ENCODE measurements at places on chromosomes 5 and 9.

GRCh38 chr9:77391834-77392233 is 214.5 kb downstream of the VPS13A start:
- DNase-seq: no peak

- no peak for DNase-seq
Measured at GRCh38 chr5:151456321-151456940, 9.0 kb downstream of the SLC36A1 start.

GRCh38 chr5:111691914-111692313 is 65.1 kb downstream of the NREP start:
- no peak for DNase-seq

- DNase-seq: no peak
Measured at GRCh38 chr9:99172124-99173091, 49.3 kb downstream of the ALG2 start.

DNA sequence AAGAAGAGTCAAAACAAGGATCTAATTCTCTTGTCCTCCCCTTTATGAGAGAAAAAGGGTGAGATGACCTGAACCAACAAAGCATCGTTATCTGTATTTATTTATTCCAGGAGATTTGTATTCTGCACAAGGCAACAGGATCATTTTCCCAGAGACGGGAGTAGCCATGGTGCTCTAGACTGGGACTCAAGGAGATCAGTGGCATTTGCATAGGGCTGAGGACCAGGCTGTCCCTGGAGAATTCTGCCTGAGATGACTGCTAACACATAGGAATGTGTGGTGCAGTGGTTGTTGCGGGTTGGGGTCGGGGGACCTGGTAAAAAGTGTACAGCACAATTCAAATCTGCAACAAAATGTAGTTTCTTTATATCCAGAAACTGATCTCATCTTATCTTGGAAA is 22.3 kb upstream of the ZNF474 start:
- no peak for DNase-seq

DNA sequence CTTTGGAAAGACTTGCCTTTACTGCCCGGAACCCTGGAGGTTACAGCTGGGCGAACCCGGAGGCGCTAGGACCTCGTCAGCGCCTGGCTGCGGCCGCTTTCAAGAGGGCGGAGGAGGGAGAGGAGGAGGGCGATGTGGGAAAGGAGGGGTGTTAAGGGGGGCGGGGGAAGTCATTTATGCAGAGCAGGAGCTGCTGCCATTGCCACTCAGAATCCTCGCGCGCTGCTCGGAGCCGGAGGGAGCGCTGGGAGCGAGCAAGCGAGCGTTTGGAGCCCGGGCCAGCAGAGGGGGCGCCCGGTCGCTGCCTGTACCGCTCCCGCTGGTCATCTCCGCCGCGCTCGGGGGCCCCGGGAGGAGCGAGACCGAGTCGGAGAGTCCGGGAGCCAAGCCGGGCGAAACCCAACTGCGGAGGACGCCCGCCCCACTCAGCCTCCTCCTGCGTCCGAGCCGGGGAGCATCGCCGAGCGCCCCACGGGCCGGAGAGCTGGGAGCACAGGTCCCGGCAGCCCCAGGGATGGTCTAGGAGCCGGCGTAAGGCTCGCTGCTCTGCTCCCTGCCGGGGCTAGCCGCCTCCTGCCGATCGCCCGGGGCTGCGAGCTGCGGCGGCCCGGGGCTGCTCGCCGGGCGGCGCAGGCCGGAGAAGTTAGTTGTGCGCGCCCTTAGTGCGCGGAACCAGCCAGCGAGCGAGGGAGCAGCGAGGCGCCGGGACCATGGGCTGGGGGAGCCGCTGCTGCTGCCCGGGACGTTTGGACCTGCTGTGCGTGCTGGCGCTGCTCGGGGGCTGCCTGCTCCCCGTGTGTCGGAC is at the start of gene PCSK5:
TSS of gene PCSK5 (plus strand) at position 202 of the 805 bp plus-strand sequence. CDS start at position 711, 509 bp downstream.
- peak; percentile 75 for DNase-seq

DNA sequence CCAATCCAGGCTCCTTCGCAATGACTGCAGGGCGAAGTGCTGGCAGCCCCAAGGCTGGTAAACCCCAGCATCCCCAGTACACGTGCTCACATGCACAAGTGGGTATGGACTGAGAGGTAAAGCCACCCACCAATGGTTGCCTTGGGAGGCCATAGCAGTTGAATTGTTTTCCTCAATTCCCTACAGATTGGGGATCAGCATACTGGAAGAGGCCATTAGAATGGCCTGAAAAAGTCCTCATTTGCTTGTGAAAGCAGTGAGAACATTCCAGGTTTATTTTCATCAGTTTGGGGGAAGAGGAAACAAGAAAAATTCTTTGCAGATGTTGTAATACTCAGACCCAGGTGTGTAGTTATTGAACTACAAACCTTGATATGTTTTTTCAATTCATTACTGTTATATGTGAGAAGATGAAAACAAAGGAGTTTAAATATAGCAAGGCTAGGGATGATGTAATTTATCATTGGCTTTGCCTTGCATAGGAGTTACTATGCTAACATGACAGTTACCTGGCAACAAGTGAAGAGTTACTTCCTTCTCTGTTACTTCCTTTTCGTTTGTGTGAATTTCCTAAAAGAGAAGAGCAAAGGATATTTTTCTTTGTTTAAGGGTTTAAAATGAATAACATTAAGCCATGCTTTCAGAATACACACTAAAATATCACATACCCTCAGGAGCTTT is 36.4 kb downstream of the MTMR12 start:
- DNase-seq: no peak

DNA sequence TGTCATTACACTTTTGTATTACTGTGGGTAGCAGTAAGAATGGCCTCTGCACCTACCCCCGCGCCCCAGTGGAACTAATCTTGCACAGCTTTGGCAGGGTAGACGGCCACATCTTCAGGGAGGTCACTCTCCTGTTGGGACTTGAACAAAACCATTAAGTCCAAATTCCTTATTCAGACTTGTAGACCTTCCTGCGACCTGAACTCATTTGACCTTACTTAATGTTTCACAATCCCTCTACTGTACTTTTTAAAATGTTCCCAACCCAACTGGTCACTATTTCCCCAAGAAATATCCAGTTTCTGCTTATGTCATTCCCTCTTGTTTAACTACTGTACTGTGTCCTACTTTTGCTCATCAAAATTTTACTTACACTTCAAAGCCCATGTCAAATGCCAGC is 5.3 kb upstream of the FAM120AOS start:
- DNase-seq: no peak

- no peak for DNase-seq
Measured at GRCh38 chr5:76040806-76041205, 42.4 kb upstream of the SV2C start.

DNA sequence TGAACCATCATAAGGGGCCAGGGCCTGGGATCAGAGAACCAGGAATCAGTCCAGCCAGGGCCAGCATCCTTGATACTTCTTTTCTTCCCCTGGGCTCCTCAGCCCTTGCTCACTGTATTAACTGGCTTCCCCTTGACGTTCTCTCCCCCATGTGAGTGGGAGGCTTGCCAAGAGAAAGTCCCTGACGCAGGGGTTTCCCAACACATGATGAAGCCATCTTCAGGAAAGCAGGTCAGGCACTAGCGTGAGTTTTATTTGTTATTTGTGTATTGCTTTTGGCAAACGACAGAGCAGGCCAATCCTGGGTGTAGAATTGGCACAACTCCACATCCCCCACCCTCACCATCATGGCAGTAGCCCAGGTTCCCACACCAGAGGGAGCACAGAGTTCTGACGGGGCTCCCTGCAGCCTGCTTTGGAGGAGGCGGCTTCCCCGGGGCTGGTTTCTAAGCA is 165.5 kb upstream of the NFIL3 start:
- DNase-seq: peak; percentile 29

DNA sequence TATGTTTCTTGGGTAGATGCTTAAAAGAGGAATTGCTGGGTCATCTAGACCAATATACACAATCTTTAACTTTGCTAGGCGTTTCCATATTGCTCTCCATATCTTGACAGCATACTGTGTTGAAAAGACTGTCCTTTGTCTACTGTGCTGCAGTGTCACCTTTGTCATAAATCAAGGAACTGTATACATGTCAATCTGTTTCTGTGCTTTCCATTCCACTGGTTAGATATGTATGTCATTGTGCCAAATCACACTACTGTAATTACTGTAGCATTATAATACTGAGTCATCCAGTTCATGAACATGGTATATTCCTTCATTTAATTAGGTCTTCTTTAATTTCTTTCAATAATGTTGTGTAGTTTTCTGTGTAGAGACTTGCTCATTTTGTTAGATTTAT is 149.7 kb upstream of the RASGRF2 start:
- DNase-seq: no peak

DNA sequence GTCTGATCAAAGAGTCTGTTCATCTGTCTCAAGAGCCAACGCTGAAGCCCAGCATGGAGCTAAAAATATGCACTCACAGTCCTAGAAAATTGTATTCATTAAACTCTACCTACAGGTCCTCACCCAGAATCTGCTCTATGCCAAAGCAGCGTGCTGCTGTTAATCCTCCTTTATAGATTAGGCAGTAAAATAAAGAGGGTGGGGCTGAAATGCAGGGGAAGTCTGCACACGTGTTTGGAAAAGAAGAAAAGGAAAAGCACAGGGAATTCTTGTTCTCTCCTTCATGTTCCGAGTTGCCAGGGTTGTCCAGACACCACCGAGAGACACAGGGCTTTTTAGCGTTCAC is 121.4 kb upstream of the TMEM161B start:
- DNase-seq: no peak

DNA sequence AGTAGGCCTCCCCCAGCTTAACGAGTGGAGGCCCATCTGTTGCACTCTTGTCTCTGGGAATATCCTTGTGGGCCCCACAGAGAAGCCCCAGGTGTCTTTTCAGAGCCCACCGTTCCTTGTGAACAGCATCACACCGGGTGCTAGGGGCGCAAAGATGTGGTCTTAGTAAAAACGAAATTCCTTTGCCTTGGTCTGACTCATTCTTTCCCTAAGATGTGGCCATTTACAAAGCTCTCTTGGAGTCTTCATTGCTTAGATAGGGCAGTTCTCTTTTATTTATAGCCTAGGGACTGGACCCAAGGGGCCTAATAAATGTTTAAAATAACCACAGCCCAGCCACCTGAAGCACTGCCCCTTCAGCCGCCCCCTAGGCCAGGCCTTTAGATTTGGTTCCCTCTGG is 52.8 kb upstream of the RPL26L1 start:
- no peak for DNase-seq

- no peak for DNase-seq
Measured at GRCh38 chr9:136787690-136788400, 3.3 kb upstream of the TMEM141 start.

DNA sequence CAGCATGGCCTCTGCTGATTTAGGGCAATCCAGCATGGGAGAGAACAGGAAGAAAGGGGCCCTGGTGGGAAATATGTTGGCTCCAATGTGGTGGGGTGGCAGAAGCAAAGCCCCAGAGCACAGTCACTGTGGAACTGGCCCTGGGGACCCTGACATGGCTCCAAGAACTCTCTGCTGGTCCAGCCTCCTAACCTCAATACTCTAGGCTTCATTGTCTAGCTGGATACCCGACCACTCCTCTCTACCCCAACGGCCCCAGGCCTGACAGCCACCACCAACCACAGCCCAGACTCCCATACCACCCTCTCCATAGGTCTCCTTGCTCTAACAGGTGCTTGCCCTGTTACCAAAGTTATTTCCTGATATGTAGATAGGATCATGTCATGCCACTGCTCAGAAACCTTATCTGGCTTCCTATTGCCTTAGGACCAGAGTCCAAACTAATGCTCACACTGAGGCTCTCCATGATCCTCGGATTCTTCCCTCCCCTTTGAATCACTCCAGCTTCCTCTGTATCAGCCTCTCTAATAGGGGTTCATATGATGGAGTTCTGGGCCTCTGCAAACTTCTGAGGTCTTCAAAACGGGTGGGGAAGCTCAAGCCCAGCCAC is 12.9 kb downstream of the ACSL6 start:
- DNase-seq: no peak

- peak; percentile 78 for DNase-seq
Measured at GRCh38 chr5:122163121-122164069, 34.0 kb downstream of the ZNF474 start.

DNA sequence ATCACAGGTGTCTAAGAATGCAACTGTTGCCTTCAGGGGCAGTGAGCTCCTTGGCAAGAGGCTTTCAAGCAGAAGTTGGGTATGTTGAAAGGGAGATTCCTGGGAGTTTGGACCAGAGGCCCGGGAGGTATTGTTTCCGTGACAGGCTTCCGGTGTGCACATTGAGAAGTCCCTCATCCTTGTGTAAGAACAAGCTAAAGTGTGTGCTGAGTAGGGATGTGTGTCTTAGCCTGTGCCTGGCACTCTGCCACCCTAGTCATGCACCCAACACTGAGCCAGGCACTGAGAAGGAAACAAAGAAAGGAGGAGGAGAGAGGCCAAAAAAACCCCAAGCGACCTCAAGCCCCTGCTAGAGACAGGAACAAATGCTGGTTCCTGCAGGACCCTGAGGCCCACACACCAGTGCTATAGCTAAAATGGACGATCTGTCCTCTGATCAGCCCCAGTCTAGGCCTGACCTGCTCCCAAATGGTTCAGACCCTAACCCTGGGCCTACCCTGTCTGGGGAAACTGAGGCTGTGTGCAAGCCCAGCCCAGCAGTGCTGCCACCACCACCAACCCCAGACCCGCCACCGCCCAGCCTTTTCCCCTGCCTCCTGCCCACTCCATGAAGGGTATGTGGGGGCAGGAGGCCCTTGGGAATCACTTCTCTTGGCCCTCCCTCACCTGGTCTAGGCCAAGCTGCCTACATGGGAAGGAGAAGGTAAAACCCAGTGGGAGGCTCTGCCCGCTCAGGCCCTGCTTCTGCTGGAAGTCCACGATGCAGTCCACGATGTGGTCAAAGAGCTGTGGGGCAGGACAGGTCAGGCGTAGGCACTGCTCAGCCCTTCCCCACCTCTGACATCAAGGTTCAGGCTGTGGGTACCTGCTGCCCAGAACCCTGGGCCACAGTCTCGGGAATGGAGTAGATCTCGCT is 12.6 kb downstream of the HK3 start:
- no peak for DNase-seq

DNA sequence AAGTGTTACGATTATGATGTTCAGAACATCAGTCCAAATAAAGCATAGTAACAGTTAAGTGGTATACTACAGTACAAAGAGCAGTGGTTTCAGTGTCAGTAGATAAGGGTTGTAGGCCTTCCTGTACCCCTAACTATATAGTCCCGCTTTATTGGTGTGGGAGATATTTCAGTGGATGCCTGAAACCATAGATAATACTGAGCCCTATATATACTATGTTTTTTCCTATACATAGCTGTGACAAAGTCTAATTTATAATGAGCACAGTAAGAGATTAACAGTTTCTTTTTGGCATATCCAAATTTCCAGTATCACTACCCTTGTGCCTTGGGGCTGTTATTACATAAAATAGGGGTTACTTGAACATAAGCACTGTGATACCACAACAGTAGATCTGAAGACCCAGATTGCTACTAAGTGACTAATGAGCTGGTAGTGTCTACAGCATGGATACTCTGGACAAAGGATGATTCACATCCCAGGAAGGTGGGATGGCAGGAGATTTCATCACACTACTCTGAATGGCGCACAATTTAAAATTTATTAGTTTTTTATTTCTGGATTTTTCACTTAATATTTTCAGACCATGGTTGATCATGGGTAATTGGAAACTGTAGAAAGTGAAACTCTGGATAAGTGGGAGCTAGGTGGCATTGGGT is 119.3 kb downstream of the RPS23 start:
- DNase-seq: peak; percentile 61

DNA sequence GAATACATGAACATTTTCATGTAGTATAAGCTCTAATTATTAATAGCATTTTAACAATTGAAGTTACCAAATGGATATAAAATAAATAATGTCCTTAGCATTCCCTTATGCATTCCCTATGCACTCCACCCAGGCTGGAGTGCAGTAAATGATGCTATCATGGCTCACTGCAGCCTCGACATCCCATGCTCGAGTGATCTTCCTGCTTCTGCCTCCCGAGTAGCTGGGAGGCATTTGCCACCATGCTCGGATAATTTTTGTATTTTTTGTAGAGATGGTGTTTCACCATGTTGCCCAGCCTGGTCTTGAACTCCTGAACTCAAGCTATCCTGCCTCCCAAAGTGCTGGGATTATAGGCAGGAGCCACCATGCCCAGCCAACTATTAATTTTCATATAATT is 184.0 kb downstream of the PBX3 start:
- DNase-seq: no peak
